ENCODE measurements at places on chromosomes 1 and 21. TPM values are rescaled to one million over a fixed set of nuclear protein-coding genes. Genes with fewer than 3 reads are reported as not detected.
A peak's percentile ranks its signal among the peaks of the same experiment; 100 is the strongest.

DNA sequence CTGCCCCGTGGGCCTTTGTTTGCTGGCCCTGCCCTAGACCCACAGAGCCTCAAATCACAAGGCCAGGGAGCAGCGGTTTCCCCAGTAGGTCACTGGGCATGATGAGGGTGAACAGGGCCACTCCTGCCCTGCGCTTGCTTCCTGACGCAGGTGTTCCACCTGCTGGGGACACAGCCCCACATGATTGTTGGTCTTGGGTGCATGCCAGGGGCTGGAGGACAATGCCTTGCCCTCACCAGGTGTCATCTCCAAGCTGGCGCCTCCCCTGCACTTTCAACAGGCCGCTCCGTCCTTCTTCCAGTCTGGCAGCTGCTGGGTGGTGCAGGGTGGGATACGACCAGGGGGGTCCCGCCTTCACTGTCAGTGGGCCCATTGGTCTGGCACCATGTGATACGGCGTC is 24.3 kb downstream of the IL10RB start:
- no peak overlapping the region for H3K4me3 ChIP-seq
- H3K36me3 ChIP-seq, result no peaks in the 10 kb centered on the region
- H3K4me1 ChIP-seq, result no peaks in the 10 kb centered on the region
- DNase-seq, result no peak
- no peaks in the 10 kb centered on the region for H3K27me3 ChIP-seq

DNA sequence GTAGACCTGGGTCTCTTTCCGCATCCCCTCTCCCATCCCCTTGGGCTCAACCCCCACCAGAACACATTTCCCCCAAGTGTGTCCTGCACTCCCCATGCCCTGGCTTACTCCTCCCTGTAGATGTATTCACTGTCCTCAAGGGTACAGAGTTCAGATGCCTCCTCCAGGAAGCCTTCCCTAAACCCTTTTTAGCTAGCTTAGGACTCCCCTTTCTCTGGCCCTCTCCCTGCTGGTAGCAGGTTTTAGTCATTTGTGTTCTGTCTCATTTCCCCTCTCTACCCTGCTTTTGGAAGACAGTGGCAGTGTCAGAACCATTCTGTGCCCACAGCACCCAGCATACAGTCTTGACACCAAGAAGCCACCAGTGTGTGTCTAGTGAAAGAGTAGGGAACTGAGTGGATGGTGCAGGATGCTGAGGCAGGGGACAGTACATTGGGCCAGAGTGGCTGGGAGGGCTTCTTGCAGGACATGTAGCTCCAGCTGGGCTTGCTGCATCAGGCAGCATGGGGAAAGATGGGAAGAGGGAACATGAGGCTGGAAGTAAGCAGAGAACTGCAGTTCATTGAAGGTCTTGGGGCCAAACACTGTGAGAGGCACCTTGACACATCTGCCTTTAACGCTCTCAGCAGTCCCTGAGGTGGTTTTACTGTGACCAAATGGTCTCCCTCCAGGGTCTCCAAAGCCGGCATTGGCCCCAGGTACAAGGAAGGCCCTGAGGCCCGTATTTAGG is 2.5 kb downstream of the FOXO6 start:
- H3K27ac ChIP-seq, result no peak overlapping the region
- H3K27me3 ChIP-seq, result no peaks in the 10 kb centered on the region
- no peak overlapping the region for H3K4me3 ChIP-seq
- peaks cover 9% of the 10 kb centered on the region for H3K4me1 ChIP-seq
- no peaks in the 10 kb centered on the region for H3K36me3 ChIP-seq

DNA sequence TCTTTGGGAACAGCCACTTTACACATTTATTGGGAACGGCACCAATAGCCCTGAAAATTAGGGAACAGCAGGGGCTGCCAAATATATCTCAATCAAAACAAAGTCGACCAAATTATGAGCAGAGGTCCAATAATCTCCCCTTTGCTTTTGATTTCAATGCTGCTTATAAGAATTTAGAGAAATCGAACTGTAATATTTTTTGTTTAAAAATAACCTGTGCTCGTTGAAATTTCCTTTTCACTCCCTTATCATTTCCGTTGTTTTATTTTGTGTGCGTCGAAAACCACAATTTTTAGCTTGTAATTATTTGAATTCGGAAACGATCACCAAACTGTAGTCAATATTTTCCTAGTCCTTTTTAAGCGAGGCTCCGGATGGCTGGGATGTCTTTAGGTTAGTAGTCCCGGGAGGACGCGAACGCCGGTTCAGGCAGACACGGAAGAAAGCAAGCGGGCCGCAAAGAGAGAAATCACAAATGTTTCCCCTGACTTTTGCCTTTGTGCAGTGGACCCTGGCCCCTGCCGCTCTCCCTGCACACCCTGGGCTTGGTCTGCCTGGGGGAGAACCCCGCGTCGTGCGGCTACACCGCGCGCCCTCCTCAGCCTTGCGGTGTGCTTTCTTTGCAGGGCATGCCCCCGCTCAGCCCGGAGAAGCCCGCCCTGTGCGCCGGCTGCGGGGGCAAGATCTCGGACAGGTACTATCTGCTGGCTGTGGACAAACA is 2.3 kb downstream of the LHX9 start:
- peaks cover 11% of the 10 kb centered on the region for H3K4me1 ChIP-seq
- no peaks in the 10 kb centered on the region for H3K36me3 ChIP-seq
- no peak overlapping the region for H3K27ac ChIP-seq

GRCh38 chr1:199758626-199759255 is 268.8 kb upstream of the NR5A2 start:
- H3K4me1 ChIP-seq, result no peaks in the 10 kb centered on the region
- DNase-seq, result no peak
- no peaks in the 10 kb centered on the region for H3K36me3 ChIP-seq
- no peak overlapping the region for H3K4me3 ChIP-seq
- H3K27ac ChIP-seq, result no peak overlapping the region
- no peaks in the 10 kb centered on the region for H3K27me3 ChIP-seq

DNA sequence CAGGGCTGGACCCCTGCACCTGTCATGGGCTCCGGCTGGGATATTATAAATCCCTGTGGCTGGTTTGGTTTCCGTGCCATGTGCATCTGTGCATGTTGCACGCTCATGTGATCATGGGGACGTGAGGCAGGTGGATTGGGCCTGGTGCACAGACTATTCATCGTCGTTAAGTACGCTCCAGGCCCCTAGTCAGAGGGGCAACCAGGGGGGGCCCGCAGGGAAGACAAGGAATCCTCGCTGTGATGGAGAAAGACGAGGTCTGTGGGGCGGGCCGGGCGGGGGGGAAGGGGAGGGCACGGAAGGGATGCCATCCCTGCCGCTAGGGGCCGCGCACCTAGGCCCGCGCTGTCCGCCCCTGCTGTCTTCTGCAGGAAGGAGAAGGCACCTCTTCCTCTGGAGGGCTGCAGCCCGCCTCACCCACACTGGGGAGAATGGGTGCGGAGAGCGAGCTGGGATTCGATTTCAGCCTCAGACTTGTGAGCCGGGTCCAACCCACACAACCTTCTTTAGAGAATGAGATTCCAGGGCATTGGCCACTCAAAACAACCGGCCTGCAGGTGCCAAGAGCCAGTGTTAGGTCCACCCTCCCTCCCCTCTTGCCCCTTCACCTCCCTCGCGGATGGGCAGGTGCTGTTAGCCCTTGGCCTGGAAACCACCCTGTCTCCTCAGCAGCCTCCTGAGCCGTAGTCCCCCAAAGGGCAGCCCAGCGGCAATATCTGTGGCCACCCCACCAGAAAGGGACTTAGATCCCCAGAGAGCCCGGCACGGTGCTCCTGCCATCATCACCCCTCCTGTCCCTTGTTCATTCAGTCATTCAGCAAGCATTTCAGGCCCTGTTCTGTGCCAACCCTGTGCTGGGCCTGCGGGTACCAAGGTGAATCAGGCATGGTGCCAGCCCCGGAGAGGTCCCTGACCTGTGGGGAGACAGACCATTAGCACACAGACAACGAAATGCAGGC is 950 bp upstream of the LRP8 start:
- H3K36me3 ChIP-seq, result no peaks in the 10 kb centered on the region
- no peak overlapping the region for H3K27ac ChIP-seq
- DNase-seq, result no peak
- H3K4me3 ChIP-seq, result peak overlapping the region; percentile 38

- DNase-seq, result no peak
- no peak overlapping the region for H3K27ac ChIP-seq
- H3K36me3 ChIP-seq, result no peaks in the 10 kb centered on the region
- H3K4me1 ChIP-seq, result no peaks in the 10 kb centered on the region
- no peak overlapping the region for H3K4me3 ChIP-seq
These were observed 251.2 kb downstream of the DSCAM start for GRCh38 chr21:40595806-40596205.

The FCRL6 gene
- not detected for total RNA-seq
